Esophagus (tissue), 2 donors: ENCODE measurements at places on chromosomes 7 and 10. TPM values are rescaled to one million over a fixed set of nuclear protein-coding genes. Genes with fewer than 3 reads are reported as not detected.

Gene OPALIN
- polyA plus RNA-seq: not detected

Gene AFAP1L2
- polyA plus RNA-seq: 8.2 TPM

Gene DOCK1
- 11.4 TPM for polyA plus RNA-seq

Gene CCDC172
- not detected for polyA plus RNA-seq

Gene ADRA2A
- 0.08 TPM for polyA plus RNA-seq

Gene SPOCK2
- polyA plus RNA-seq: 1.5 TPM

Gene MRPS33
- 71.4 TPM for polyA plus RNA-seq

Gene NEUROG3
- polyA plus RNA-seq: not detected

Gene ABCB1
- polyA plus RNA-seq: 1.6 TPM

Gene RPEL1
- polyA plus RNA-seq: 0.02 TPM

Gene ZMYND11
- 20.7 TPM for polyA plus RNA-seq
